ENCODE measurements at places on chromosomes 11 and 22.

GRCh38 chr22:46428602-46429324 is 93.2 kb downstream of the TRMU start:
- no peak for DNase-seq

DNA sequence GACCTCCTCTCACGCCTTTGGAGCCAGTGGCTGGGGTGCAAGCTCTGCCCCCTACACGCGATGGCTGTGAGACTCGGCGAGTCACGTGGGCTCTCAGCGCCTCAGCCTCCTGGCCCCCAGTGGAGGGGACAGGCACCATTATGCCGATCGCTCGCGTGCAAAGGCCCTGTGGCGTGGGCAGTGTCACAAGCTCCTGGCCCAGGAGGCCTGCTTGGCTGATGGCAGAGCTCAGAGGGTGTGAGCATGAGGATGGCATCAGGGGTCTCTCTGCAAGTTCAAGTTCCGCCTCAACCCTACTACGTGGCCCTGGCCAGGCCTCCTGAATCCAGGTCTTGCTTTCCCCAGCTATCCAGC is 90.8 kb upstream of the KCNQ1OT1 start:
- no peak for DNase-seq

- no peak for DNase-seq
Measured at GRCh38 chr11:26950260-26950719, 43.6 kb upstream of the FIBIN start.

DNA sequence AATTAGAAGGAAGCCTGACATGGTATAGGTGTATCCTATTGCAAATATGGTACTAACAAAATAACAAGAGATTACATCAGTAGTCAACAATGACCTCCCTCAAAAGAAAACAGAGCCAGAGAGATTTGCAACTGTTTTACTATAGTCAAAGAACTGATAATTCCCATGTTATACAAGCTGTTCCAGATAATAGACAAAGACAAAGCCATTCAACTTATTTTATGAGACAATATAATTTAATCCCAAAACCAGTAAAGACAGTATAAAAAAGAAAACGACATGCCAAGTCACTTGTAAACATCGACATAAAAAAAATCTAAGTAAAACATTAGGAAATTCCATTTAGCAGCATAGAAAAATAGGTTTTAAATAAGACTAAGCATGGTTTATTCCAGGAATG is 65.2 kb downstream of the PIWIL4 start:
- DNase-seq, result no peak

GRCh38 chr11:13760115-13760514 is 91.6 kb downstream of the FAR1 start:
- no peak for DNase-seq

- no peak for DNase-seq
Measured at GRCh38 chr22:39915295-39915726, 14.4 kb downstream of the GRAP2 start.

Measured in stimulated activated CD8-positive, alpha-beta memory T cell treated with anti-CD3 and anti-CD28 coated beads, Interleukin-4, amount 100 ng/mL, for 1 hour (primary cell).